D721Med (cell line): ENCODE measurements at places on chromosomes 16 and 17.

GRCh38 chr17:30372755-30373154, 6.0 kb upstream of the CPD start:
- DNase-seq = no peak

DNA sequence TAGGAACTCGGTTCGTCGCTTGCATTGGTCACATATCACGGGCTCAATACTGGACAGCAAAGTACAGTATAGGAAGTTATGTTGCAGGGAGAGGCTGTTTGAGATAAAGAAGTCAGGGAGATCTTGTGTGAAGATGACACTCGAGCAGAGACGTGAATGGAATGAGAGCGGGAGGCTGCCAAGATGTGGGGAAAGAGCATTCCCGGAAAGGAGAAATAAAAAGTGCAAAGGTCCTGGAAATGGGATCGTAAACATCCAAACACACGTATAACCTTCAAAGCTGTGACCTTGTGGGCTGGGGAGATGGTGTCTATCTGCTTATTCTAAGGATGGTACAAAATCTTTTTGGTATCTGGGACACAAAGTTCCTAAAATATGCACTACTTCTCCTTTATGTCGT, 43.0 kb upstream of the MYOCD start:
- no peak for DNase-seq

DNA sequence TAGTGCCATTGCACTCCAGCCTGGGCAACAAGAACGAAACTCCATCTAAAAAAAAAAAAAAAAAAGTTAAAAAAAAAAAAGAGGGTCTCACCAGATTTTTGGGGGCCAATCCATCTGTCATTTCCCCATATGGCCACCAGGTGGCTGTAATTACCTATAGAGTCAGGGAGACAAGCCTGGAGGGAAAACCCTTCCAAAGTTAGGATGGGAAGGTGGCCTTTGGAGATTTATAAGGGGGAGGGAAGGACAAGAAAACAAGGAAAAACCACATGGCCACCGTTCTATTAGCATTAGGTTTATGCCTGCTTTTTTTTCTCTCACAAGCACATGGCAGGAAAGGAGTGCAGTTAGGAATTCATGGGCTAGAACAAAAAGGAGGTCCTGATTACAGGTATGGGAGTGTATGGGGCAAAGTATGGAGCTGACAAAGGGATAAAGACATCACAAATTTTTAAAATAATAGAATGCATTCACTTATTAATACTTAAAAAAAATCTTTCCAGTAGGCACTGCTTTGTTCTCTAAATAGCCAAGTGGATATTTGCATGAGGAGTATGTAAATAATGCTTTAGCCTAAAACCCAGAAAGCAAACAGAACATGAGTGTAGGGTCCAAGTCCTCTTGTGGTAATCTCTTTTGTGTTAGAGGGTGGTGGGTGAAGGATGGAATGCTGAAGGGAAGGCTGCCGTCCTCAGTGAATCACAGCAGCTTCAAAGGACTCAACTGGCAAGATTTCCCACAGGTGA, 5.1 kb downstream of the CYB5D1 start:
- no peak for DNase-seq

GRCh38 chr17:6495450-6496115, 51.3 kb downstream of the PIMREG start:
- no peak for DNase-seq

DNA sequence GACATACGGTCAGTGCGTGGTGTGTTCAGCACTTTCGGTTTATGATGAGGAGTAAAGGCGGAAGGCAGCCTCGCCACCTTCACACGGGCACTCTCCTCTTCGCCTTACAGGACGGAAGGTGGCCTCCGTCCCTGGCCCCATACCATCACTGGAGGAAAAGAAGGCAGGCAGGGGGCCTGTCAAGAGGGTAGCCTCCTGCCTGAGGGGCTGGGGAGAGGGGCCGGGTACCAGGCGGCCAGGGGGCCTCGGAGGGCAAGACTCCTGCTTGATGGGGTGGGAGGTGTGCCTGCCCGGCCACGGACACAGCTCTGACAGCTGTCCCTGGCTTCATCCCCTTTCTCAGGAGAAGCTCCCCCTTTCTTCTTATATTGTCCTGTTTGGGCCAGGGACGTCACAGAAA, 15.6 kb upstream of the SLC38A8 start:
- no peak for DNase-seq

DNA sequence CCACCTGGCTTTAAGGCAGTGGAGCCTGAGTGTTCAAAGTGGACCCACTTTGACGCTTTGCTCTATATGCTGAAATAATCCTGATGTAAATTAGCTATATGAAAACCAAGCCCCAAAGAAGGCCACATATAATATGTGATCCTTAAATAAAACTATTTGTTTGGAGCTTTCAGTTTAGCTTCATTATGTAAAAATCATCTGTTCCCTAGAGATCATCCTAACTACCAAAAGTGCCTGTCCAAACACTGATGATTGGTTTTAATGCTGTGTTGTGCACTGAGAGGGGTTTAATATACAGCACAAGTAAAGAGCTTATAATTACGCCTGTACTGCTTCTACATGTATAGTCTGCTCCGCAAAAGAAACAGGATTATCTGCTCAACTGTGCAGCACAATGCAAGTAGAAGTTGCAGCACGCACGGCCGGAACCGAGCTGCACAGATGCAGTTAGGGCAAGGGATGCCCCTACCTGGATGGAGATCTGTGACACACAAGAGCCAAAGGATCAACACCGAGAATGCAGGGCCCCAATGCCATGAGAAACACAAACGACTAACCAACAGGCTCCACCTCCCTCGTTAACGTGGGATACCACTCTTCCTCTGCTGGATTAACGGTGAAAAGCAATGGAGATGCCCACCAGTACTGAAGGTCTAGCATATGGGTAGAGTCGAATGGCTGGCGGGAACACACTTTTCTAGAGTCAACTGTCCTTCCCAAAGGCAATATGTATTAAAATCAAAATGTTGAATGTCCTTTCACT, 20.5 kb downstream of the USP7 start:
- no peak for DNase-seq

DNA sequence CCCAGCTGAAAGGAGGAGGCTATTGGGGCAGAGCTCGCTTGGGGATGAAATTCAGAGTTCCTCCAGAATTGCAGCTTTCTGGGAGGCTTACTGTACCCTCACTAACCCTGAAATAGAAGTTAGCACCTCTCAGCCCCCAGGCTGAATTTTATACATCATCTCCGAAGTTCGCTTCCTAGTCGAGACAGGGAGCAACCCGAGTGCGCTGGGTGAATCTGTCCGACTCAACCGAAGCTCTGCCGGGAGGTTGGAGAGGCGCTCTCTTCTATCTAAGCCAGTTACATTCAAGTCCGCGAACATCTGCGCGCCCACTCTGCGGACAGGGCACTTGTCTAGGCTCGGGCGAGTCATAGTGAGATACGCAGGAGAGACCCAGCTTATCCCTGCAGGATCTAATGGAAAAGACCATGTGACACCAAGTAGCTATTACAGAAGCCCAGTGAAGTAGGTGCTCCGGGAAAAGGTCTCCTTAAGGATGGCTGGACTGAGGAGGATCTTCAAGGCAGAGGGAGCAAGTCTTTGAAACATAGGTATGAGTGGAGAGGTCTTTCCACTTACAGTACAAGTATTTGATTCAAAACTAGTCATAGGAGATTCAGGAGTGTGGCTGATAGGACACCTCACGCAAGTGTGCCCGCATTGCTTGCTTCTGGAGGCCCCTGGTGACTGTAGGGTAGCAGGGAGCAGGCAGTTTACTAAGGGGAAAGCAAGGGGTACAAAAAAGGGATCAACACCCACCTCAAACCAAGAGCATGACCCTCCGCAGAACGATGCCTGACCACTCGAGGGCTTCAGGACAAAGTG, 646 bp upstream of the HES7 start:
- DNase-seq = no peak

- DNase-seq = no peak
Measured at GRCh38 chr16:10240854-10241613, 58.8 kb upstream of the GRIN2A start.

GRCh38 chr16:88936556-88937205, 40.3 kb downstream of the CBFA2T3 start:
- no peak for DNase-seq

- no peak for DNase-seq
Measured at GRCh38 chr16:88561485-88562359, 8.5 kb upstream of the ZC3H18 start.

- DNase-seq = peak; percentile 13
Measured at GRCh38 chr17:19705771-19706770, 10.3 kb downstream of the SLC47A2 start.
